Neural crest cell (in vitro differentiated cells): ENCODE measurements at places on chromosomes 3 and 15.
A peak's percentile ranks its signal among the peaks of the same experiment; 100 is the strongest.

DNA sequence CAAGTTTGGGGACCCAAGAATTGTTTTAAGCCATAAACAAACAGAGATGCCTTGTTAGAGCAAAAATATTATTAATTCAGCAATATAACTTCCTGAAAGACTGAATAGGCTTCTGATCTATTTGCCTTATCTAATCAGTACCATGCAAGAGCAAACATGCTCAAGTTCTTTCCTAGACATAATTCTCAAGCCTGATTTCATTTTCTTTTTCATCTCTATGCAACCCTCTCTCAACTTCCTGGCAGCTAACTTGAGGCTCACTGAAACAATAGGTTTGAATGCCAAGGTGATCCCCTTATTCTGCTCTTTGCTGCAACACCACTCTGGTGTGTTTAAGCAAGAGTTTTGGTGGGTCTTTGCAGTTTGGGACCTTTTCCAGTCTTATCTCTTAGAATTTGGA, 230.9 kb upstream of the CD96 start:
- no peak for DNase-seq

- DNase-seq = no peak
These were observed 387.0 kb upstream of the PROK2 start for GRCh38 chr3:72171946-72172345.

GRCh38 chr3:195559723-195560409, 16.7 kb upstream of the PPP1R2 start:
- DNase-seq = no peak

GRCh38 chr3:108180194-108180593, 42.0 kb downstream of the IFT57 start:
- no peak for DNase-seq

- no peak for DNase-seq
These were observed 330.7 kb downstream of the FHIT start for GRCh38 chr3:60920519-60920918.

DNA sequence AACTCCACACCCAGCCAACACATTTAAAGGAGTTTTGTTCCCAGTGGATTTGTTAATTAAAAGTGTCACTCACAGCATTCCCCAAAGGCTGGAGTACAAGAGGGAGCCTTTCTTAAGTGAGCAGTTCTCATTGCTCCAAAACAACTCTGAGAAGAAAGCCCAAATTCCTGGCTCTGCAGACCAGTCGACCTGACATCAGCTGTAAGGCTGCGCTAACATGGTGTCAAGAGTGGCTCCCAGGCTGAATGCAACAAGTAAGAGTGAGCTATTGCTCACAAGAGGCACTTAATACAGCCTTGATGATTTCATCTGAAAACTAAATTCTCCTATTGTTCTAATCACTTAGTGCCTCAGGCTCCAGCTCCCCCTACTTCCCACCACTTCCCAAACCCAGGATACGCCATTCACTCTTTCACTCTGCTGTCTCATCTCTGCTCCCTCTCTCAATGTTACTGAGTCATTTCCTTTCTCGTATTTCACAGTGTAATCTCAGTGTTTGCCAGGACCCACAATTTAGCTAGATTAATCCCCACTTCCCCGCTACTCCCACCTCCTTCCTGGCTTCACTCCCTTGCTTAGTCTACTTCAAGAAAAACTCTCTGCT, 81.8 kb downstream of the WWTR1 start:
- no peak for DNase-seq

GRCh38 chr15:90059208-90059985, 42.9 kb downstream of the IDH2 start:
- no peak for DNase-seq

GRCh38 chr15:96264801-96265515, 65.5 kb upstream of the NR2F2 start:
- DNase-seq = peak; percentile 24

- DNase-seq = no peak
These were observed 31.6 kb upstream of the ACP3 start for GRCh38 chr3:132285620-132285945.

GRCh38 chr15:58440922-58441321, 9.1 kb downstream of the LIPC start:
- no peak for DNase-seq

DNA sequence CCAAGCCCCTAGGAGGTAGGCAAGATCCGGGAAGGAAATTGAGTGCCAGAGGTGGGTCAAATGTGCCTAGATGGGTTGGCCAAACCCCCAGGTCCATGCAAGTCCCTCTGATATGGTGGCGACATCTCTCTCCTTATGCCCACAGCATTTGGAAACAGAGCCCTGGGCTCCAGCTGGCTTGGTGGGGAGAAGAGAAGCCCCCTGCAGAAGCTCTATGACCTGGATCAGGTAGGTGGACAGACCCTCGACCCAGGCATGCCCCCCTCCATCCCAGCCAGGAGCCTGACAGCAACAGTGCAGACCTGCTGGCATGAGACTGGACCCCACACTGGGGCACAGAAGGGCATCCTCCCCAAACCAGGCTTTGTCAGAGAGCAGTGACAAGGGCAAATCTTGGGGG, 12.2 kb downstream of the CHST13 start:
- DNase-seq = no peak

- DNase-seq = no peak
These were observed 1.6 kb downstream of the GAP43 start for GRCh38 chr3:115624901-115625300.

DNA sequence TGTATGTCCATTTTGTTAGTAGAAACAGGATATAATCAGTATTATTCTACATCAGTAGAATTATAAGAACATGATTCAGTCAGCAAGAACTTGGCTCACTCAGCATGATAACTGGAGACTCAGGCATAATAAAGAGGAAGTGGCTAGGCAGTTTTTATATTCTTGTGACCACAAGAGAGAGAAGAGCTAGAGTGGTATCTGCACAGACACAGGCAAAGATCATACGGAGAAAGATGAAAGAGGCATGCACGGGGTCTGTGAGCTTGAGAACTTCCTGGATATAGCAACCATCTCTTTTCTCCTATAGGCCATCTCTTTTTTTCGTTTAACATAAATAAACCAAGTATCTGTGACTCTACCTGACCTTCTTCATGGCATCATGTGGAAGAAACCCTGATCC, 46.8 kb downstream of the MYO5A start:
- DNase-seq = no peak

DNA sequence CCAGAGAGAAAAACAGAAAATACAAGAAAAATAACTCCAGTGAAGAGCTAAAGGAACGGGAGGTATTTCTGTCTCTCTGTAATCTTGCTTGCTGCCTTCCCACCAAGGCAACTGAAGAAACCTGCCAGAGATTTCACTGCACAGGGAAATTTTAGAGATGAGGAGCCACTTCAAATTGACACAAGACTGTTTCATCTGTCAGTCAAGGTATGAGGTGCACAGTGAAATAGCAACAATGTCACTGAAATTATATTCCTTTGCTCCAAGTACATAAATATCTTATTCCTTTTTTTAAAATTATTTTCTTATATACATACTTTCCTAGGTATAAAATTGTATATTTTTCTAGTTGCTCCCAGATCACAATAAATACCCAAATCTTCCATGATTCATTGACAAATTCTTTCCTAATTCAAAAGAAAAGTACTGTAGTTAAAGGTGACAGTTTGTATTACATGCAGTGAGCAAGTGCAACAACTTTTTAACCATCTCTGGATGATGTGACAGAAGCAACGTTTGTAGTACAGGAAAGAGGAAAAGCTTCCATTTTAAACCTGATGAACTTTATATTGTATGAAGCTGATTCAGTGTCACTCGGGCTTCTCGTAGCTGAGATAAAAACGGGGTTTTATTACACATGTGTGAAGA, 563.4 kb downstream of the TUSC7 start:
- DNase-seq = no peak

- no peak for DNase-seq
These were observed 13.1 kb downstream of the PARL start for GRCh38 chr3:183871541-183871940.

DNA sequence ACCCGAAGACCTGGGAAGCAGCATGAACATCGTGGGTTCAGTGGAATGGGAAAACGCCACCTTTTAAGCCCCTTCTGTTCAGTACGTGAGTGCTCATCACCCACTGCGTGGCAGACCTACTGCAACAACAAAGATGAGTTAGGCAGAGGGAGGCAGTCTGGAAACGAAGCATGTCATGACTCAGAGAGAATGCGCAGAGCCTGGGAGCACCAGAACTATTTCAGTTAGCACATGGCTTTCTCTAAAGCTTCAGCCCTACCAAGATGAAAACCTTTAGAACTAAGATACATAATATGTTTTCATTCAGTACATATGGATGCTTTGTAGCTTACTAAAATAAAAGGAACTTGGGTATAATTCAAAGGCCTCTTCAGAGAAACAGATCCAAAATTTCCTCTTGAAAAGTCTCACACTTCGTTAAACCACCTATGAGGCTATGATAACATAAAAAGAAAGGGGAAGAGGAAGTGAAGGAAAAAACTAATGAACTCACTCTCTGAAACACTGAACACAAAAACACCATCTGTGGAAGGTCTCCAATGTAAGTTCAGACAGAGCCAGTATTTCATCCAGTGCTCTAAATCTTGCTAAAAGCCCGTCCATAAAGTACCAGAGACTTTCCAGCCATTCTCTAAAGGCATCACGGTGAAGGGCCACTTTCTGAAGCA, 140.1 kb downstream of the OCA2 start:
- DNase-seq = no peak

GRCh38 chr3:106729481-106729880, 647.8 kb upstream of the CCDC54 start:
- no peak for DNase-seq

- DNase-seq = no peak
These were observed 30.1 kb downstream of the ESYT3 start for GRCh38 chr3:138464491-138464860.

- no peak for DNase-seq
These were observed 43.0 kb upstream of the SLC41A3 start for GRCh38 chr3:126126811-126127431.

- DNase-seq = no peak
These were observed 76.0 kb downstream of the SLCO3A1 start for GRCh38 chr15:91929509-91929908.

DNA sequence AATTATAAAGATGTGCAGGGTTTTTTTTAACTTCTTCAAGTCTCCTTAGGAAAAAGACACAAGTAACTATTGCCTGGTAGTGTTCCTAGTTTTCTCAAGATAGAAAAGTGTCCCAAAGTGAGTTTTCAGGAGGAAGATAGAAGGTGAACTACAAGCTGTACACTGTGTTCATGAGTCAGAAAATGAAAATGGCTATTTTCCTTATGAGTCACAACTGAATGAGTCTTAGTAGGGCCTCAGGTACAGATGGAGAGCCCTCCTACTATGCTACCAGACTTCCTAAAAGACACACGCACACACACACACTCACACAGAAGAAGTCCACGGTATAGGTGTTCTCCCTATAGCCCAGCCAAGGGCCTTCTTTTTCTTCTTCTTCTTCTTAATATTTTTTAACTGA, 3.1 kb downstream of the MYO1E start:
- no peak for DNase-seq

- DNase-seq = peak; percentile 23
These were observed 42.5 kb downstream of the CMTM6 start for GRCh38 chr3:32460031-32460749.

DNA sequence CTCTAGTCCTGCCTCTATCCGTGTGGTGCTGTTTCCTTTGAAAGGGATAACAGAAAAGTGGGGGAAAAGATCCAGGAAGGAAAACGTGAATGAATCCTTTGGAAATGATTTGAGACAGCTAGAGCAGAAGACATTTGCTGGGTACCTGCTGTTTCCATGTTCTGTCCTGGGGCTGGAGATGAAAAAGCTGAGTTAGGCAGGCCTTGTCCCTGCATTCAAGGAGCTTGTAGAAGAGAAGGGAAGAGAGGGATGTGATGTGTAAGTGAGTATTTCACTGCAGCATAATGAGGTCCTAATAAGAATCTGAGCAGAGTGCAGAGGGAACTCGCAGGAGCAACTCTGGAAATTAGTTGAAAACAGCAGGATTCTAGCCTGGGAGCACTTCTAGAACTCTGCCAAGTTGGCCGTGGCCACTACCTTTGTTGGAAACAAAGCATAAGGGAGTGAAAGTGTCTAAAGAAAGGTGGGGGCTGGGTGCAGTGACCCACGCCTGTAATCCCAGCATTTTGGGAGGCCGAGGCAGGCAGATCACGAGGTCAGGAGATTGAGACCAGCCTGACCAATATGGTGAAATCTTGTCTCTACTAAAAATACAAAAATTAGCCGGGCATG, 13.8 kb upstream of the SEMA4B start:
- DNase-seq = no peak

- no peak for DNase-seq
These were observed 100.7 kb downstream of the SMARCC1 start for GRCh38 chr3:47681016-47681415.

DNA sequence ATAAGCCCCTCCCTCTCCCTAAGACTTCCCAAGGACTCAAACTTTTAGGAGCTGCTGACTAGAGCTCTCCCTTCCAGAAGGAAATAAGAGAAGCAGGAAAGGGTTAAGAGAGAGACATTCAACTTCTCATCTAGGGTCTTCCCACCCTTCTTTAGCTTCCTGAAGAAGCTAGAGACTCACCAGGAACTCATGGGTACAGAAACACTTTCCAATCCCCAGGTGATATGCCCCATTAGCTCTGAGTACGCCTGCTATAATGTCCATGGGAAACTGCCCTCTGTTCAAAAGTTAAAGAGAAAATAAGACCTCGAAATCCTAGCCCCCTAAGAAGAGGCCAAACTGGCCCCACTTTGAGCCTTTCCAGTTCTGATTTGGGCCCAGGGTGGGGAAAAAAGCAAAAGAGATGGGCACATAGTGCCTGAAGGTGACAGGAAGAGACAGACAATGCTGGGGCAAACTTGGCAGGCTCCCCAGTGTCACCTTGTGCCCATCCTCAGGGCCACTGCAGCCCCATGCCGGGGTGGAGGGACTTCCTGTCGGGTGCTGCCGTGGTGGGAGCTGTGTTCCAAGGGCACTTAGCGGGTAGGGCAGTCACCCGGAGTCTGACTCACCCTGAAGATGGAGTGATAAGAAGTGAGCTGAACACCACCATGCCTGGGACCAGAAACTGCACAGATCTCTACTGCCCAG, 29.5 kb downstream of the CCDC12 start:
- DNase-seq = no peak

- DNase-seq = no peak
These were observed 12.8 kb upstream of the DUSP7 start for GRCh38 chr3:52069135-52069534.

DNA sequence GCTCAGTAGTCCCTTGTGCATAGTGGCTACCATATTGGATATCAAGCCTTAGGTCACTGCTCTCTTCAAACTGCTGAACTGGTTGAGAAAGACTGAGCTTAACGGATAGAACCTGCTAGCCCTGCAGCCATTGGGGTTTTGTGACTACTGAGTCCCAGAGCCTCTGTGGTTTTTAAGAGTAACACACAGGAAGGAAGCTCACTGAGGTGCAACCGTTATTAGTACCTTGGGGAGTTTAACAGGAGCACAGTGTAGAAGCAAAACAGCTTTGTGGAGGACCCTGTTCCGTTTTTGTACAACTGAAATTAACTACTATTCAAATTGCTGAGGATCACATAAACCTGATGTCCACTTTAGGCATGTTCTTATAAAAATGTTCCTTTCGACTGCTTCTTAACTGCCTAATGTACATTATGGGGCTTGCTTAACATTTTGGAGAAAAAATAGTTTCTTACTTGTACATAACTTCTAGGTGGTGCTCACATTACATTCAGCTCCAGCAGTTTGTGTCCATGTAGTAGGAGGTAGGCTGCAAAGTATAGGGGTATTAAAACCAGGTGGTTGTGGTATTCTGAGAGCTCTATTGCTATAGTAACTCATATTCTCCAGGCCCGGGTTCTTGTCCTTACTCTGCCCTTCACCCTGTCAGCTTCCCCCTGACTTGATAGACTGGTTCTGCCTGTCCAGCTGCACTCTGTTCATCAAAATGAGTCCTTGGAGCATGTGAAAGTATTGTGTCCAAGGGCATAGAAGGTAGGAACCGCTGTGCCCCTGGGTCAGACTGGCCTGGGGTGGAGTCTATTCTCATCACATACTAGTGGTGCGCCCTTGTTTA, 17.3 kb downstream of the PXK start:
- DNase-seq = no peak
